ENCODE measurements at places on chromosomes 1 and 21.

- no peak overlapping the region for H3K4me3 ChIP-seq
- peaks cover 82% of the 10 kb centered on the region for H3K4me1 ChIP-seq
- H3K27me3 ChIP-seq = no peaks in the 10 kb centered on the region
- DNase-seq = no peak
- no peak overlapping the region for H3K27ac ChIP-seq
Measured at GRCh38 chr1:2241820-2242219, 13.7 kb downstream of the SKI start.

- no peaks in the 10 kb centered on the region for H3K27me3 ChIP-seq
- DNase-seq = no peak
- H3K4me3 ChIP-seq = no peak overlapping the region
- no peak overlapping the region for H3K27ac ChIP-seq
- H3K4me1 ChIP-seq = no peaks in the 10 kb centered on the region
- H3K36me3 ChIP-seq = no peaks in the 10 kb centered on the region
Measured at GRCh38 chr1:91891454-91891853, 5.5 kb upstream of the TGFBR3 start.

DNA sequence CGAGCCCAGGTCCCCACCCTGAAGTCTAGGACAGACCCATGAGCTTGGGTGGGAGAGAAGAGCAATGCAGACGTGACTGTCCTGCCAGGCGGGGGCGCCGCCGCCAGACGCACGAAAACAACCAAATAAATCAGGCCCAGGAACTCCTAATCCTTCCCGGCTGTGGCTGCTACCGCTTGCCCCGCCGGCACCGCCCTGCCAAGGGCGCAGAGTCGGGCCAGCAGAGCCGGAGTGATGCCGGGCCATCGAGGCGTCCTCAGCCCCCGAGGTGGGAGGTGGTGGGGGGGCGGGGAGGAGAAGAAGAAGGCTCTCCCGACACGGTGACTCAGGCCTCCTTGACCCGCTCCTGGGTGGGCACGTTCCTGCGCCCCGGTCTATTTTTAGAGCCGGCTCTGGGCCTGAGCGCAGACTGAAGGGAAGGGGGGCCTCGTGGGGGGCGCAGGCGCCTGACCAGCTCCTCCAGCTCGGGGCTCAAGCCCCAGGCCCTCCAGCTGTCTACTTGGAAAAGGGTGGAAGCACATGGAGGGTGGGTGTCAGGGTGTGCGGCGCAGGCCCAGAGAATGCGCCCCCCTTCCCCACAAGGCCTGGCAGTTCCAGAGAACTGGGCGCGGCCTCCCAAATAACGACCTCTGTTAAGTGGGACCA, 10.7 kb upstream of the COL16A1 start:
- H3K4me1 ChIP-seq = peaks cover 16% of the 10 kb centered on the region
- no peak overlapping the region for H3K27ac ChIP-seq
- H3K27me3 ChIP-seq = peaks cover 10% of the 10 kb centered on the region
- no peak overlapping the region for H3K4me3 ChIP-seq

DNA sequence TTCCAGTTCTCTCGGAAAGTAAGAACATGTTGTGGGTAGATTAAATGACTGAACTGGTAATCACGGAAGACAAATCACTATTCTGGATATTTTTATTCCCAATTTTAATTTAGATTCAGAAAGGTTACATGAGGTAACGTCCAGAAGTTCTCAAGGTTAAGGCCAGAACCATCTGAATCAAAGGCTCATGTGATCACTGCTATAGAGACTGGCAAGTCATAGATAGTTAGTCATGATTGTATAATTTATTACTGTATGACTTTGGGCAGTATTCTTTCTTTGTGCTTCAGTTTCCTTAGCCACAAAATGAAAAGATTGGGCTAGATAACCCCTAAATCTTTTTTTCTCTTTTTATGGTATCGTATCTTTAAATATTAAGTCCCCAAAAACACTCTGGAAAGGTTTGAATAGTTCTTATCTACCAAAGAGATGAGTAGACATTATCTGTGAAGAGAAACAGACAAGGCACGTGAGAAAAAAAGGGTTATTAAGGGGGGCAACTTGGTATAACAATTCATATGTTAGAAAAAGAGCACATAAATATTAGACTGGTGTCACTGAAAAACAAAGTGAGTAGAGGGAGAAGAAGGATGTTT, 241.0 kb downstream of the PTPRC start:
- no peak overlapping the region for H3K4me3 ChIP-seq
- H3K4me1 ChIP-seq = no peaks in the 10 kb centered on the region
- H3K27me3 ChIP-seq = no peaks in the 10 kb centered on the region

DNA sequence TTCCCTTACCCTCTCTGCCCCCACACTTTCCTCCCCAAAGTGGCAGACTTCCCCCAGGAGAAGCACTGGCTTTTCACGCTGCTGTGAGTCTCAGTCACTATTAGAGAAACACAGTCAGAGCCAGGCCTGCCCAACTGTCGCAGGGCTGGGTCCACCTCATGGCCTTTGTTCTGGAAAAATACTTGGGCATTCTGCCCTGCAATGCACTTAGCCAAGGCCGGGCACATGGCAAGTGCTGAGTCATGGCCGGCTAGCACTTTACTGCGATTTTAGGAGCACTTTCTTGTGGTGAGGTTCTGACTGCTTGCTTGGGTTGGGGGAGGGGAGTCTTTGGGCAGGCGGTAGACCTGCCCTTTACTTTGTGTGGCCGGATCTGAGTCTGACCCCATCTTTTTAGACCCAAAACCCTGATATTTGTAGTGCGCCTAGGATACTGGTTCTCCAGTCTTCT, 7.7 kb downstream of the EPHX1 start:
- H3K27ac ChIP-seq = no peak overlapping the region
- DNase-seq = no peak
- H3K27me3 ChIP-seq = no peaks in the 10 kb centered on the region

DNA sequence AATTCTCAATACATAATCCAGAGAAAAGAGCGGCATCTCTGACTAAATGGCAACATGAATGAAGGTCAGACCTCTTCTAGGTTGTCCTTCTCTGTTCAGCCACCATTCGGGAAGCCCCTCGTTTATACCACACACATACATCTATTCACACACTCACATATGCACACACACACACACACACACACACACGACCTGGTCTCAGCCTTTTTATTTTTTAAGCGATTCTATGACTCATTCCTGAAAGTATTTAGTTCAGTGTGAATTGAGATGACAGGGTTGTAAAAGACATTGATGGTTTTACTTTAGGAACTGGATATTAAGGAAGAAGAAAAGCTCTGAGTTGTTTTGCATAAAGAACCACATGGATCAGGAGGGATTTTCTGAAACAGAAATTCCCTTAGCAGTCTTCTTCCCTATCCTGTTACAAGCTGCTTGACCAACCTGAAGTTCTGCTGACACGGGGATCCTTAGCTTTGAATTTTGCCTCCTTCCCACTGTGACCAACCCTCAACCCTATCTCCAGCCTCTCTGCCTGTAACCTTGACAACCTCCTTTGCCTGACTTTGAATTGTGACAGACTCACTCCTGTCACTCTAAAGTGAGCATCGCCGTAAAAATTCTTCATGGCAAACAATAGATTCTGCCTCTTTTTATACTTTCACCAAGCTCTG, 383.1 kb upstream of the ESRRG start:
- H3K4me3 ChIP-seq = no peak overlapping the region
- no peaks in the 10 kb centered on the region for H3K27me3 ChIP-seq
- H3K36me3 ChIP-seq = no peaks in the 10 kb centered on the region
- DNase-seq = no peak

DNA sequence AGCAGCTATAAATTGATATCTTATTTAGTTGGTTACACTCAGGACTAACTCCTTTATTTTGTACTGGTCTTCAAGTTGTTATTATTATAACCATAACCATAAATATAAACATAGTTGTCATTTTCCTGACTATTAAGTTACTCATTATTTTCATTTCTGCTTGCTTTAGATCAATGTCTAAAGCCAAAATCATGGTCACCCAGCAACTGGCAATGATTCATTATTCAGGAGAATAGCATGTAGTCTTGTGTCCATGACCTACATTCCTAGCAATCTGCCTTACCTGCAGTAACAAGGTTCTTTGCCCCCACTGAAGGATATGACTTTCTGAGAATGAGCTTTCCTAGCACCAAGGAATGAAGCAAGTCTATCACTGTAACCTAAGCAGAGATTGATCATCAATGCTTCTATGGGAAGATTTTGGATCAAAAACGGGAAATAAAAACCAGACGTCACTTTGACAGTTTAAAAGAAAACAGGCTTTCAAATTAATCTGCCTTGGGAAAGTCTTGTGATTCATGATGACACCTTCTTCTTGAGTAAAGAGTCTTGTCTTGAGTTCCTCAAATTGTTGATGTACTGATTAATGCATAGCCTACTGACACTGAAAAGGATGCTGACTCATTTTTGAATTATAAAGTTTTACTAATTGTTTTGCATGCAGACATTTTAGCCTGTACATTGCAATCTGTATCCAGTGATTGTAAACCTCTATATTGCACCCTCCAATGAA, 203.3 kb upstream of the IVNS1ABP start:
- no peaks in the 10 kb centered on the region for H3K4me1 ChIP-seq
- H3K4me3 ChIP-seq = no peak overlapping the region
- no peak for DNase-seq
- no peaks in the 10 kb centered on the region for H3K36me3 ChIP-seq

GRCh38 chr1:27518808-27519207, 28.8 kb upstream of the WASF2 start:
- peaks cover 27% of the 10 kb centered on the region for H3K4me1 ChIP-seq
- no peaks in the 10 kb centered on the region for H3K36me3 ChIP-seq
- no peak overlapping the region for H3K4me3 ChIP-seq

DNA sequence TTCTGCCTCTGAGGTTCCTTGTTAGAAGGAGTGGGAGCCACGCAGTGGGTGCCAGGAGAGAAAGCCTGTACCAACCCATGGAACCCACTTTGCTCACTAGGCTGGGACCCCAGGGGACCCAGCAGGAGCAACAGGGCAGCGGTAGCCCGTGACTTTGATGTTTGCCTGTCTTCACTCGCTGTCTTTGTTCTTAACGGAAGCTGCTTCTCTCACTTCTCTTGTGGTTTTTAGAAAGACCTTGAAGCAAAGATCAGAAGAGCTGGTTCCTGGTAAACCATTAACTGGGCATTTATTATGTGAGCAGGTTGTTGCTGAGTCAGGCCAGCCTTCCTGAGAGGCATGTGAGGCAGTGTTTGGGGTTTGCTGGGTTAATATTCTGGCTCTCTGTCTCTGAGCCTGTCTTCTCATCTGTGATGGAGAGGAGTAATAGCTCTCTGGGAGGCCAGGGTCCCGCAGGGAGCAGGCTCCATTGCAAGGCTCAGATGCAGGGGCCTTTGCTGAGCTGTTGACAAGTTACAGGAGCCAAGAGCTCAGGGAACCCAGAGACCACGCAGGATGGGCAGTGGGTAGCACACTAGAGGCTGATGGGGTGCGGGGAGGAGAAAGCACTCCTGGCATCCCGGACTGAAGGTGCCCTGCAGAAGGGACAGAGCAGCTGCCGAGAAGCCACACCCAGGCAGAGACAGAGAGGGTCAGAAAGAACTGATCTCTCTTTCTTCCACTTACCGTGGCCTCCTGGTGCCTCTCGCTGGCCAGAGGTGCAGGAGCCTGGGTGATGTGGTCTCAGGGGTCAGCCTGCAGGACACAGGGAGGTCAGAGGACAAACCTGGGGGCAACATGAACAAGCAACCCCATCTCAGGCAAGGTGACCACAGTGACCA, 367.5 kb upstream of the C1orf174 start:
- H3K36me3 ChIP-seq = no peaks in the 10 kb centered on the region
- no peaks in the 10 kb centered on the region for H3K4me1 ChIP-seq
- H3K27me3 ChIP-seq = no peaks in the 10 kb centered on the region
- H3K4me3 ChIP-seq = no peak overlapping the region
- H3K27ac ChIP-seq = no peak overlapping the region

- DNase-seq = no peak
- H3K4me1 ChIP-seq = peaks cover 10% of the 10 kb centered on the region
- no peaks in the 10 kb centered on the region for H3K27me3 ChIP-seq
- no peak overlapping the region for H3K27ac ChIP-seq
- H3K4me3 ChIP-seq = no peak overlapping the region
Measured at GRCh38 chr1:11930571-11931445, 3.7 kb upstream of the PLOD1 start.

GRCh38 chr1:31843506-31843905, 27.7 kb upstream of the SPOCD1 start:
- no peak overlapping the region for H3K4me3 ChIP-seq
- peaks cover 28% of the 10 kb centered on the region for H3K4me1 ChIP-seq
- H3K27me3 ChIP-seq = no peaks in the 10 kb centered on the region
- H3K27ac ChIP-seq = no peak overlapping the region

DNA sequence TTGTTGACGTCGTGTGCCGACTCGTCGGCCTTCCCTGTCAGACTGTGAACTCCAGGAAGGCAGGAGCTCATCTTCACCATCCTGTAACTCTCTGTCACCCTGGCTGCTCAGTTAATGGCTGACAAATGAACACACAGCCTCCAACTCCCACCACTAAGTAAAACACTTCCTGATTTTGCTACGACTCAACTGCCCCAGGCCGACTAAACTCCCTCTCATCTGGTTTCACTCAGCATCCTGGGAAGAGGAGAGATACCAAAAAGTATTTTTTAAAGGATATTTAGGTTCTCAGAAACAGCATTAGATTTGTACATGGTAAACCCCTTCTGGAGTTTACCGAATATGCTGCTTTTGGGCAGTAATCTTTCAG, 18.2 kb upstream of the LHX4 start:
- no peaks in the 10 kb centered on the region for H3K4me1 ChIP-seq
- H3K36me3 ChIP-seq = no peaks in the 10 kb centered on the region
- H3K27me3 ChIP-seq = no peaks in the 10 kb centered on the region
- no peak overlapping the region for H3K27ac ChIP-seq
- no peak for DNase-seq
- H3K4me3 ChIP-seq = no peak overlapping the region

DNA sequence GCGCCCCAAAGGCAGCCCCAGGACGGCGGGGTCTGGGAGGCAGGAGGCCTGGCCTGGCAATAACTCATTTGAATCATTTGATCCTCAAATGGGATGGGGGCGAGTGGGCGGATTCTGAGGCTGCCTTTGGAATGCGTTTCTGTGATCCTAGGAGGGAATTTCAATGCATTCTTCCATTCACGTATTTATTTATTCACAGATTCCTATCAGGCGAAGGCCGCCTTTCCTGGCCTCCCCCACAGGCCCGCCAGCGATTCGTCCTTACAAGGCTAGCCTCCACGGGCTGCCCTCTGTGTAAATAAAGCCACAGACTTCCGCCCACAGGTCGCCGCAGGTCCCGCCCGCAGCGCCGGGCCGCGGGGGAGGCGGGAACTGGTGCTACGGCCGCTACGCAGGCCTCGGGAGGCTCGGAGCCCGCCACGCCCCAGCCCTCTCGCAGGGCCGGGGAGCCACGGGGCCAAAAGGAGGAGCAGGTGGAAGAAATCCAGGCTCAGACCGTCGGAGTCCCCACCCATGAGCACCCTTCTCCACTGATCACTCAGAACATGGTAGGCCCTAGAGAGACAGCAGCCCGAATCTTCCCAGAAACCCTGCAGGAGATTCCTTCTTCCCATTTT, 31.3 kb upstream of the JUN start:
- no peaks in the 10 kb centered on the region for H3K27me3 ChIP-seq
- DNase-seq = peak; percentile 11
- peak overlapping the region; percentile 77 for H3K27ac ChIP-seq
- H3K36me3 ChIP-seq = no peaks in the 10 kb centered on the region
- peak overlapping the region; percentile 89 for H3K4me3 ChIP-seq
- peaks cover 34% of the 10 kb centered on the region for H3K4me1 ChIP-seq

- DNase-seq = no peak
- peaks cover 6% of the 10 kb centered on the region for H3K36me3 ChIP-seq
- H3K4me1 ChIP-seq = no peaks in the 10 kb centered on the region
- H3K27me3 ChIP-seq = no peaks in the 10 kb centered on the region
- H3K4me3 ChIP-seq = no peak overlapping the region
Measured at GRCh38 chr21:25956993-25957714, 213.4 kb downstream of the APP start.

GRCh38 chr21:26405735-26406361, 167.2 kb downstream of the CYYR1 start:
- no peaks in the 10 kb centered on the region for H3K27me3 ChIP-seq
- no peaks in the 10 kb centered on the region for H3K36me3 ChIP-seq
- H3K4me3 ChIP-seq = no peak overlapping the region
- no peak for DNase-seq

All from naive thymus-derived CD4-positive, alpha-beta T cell (primary cell).